Hepatocyte (in vitro differentiated cells): ENCODE measurements at places on chromosomes 1 and 21.
A peak's percentile ranks its signal among the peaks of the same experiment; 100 is the strongest.

DNA sequence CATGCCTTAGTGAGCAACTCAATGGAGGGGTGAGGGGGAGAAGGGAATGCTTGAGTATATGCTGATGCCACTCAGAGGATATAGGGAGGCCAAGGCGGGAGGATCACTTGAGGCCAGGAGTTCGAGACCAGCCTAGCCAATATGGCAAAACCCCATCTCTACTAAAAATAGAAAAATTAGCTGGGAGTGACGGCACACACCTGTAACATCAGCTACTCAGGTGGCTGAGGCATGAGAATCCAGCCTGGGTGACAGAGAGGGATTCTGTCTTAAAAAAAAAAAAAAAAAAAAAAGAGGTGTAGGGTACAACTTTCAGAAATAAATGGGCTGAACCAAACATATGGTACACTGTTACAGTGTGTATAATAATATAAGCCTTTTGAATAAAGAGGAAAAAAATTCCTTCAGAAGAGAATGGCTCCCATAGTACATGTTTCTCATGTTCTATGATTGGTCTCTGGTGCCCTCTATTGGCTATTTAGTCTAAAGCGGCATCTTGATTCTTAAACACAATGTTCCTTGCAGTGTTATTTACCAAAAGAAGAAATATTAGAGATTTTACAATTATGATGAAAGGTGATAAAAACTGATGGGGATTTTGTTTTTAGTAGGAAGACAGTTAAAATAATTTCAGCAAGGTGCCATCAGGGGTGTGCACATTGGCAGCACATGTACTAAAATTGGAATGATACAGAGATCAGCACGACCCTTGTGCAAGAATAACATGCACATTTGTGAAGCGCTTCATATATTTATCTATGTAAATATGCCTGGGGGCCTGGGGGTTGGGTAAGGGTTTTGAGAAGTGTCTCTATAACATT, 109.8 kb downstream of the PATJ start:
- DNase-seq: peak; percentile 83

GRCh38 chr1:208536212-208536611, 292.0 kb upstream of the PLXNA2 start:
- no peak for DNase-seq

GRCh38 chr1:237911911-237912310, 21.2 kb upstream of the ZP4 start:
- no peak for DNase-seq

GRCh38 chr1:204154568-204155255, 2.9 kb upstream of the ETNK2 start:
- DNase-seq: no peak

- DNase-seq: no peak
Observed at GRCh38 chr1:119310301-119310700, 58.3 kb upstream of the HAO2 start.

- DNase-seq: no peak
Observed at GRCh38 chr1:6950001-6950765, 164.9 kb downstream of the CAMTA1 start.

DNA sequence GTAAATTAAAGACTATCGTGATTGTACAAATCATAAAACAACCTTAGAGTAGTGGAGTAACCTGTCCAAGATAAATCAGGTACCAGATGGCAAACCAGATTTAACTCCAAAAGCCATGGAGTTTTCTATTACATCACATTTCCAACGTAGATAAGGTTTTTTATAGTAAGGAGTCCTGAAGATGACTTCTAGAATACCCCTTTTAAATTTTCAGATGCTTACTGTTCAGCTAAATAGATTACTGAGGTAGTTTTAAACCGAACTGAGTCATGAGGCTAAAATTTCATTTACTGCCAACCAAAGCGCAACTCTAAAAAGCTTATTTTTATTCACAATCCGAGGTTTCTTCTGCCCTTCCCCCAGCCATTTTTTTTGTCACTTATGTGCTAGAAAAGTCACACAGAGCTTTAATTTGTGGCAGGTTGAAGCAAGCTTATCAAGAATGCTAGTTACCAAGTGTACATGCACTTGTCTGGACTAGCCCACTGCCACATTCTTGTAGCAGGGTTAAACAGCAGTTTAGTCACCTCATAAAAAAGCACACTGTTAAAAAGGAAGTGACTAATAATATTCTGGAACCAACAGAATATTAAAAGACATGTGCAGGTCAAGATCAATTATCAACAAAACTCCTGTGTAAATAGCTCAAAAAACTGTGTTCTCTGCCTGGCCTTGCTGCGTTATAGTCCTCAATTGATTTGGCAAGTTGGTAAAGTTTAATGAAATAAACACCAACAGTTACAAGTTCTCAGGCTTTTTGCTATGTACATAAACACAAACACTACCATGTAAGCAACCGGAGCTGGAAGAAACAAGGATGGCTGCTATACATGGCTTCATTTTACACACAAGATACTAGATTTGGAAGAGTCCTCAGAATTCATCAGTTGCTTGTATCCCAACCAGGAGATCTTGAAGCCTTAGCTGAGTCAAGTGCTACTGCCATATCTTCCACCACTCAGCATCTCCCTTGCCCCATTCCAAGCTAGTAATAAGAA, 180.3 kb upstream of the DMRTA2 start:
- peak; percentile 7 for DNase-seq

DNA sequence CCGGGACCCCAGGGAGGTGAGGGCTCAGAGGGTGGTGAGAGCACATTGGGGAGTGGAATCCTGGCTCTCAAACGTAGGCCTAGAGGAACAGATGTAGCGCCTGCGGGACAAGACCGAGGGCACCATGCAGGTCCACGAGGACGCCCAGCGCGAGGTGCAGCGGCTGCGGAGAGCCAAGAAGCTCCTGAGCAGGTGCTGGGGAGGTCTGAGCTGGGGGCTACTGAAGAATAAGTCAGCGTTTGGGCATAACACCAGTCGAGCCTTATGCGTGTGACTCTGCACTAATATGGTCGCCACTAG, 2.6 kb upstream of the NBPF3 start:
- DNase-seq: no peak

DNA sequence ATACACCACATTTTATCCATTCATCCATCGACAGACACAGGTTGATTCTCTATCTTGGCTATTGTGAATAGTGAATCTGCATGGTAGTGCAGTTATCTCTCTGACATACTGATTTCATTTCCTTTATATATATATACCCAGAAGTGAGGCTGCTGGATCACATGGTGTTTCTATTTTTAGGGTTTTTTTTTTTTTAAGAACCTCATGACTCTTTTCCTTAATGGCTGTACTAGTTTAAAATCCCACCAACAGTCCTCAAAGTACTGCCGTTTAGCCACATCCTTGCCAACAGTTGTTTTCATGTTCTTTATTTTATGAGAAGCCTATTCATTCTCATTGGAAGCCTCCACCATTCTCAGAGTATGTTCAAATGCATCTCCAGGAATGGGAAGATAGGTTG, 258.7 kb upstream of the SNX7 start:
- DNase-seq: no peak
